Peyer's patch (tissue), 4 donors: ENCODE measurements at places on chromosomes 12 and 14. TPM values are rescaled to one million over a fixed set of nuclear protein-coding genes. Genes with fewer than 3 reads are reported as not detected.

The DAO gene
- total RNA-seq = 1.2 TPM

The C12orf42 gene
- total RNA-seq = 18.2 TPM

The TAS2R13 gene
- 7.9 TPM for total RNA-seq

The SVOP gene
- 1.2 TPM for total RNA-seq

The GLI1 gene
- total RNA-seq = 0.88 TPM

The ARMH4 gene
- total RNA-seq = 1.2 TPM

The DHRS2 gene
- not detected for total RNA-seq

The PIWIL1 gene
- total RNA-seq = not detected

The SYNDIG1L gene
- total RNA-seq = not detected

The KRT83 gene
- not detected for total RNA-seq

The CLECL1 gene
- total RNA-seq = not detected
